Activated CD4-positive, alpha-beta T cell treated with anti-CD3 and anti-CD28 coated beads, Interleukin-2, amount 50 U/mL, for 4 hours (primary cell): ENCODE measurements at places on chromosomes 1 and 21.
A peak's percentile ranks its signal among the peaks of the same experiment; 100 is the strongest.

- DNase-seq = no peak
Measured at GRCh38 chr1:204859861-204860267, 10.8 kb upstream of the NFASC start.

- DNase-seq = no peak
Measured at GRCh38 chr1:162003830-162004215, 19.8 kb downstream of the OLFML2B start.

DNA sequence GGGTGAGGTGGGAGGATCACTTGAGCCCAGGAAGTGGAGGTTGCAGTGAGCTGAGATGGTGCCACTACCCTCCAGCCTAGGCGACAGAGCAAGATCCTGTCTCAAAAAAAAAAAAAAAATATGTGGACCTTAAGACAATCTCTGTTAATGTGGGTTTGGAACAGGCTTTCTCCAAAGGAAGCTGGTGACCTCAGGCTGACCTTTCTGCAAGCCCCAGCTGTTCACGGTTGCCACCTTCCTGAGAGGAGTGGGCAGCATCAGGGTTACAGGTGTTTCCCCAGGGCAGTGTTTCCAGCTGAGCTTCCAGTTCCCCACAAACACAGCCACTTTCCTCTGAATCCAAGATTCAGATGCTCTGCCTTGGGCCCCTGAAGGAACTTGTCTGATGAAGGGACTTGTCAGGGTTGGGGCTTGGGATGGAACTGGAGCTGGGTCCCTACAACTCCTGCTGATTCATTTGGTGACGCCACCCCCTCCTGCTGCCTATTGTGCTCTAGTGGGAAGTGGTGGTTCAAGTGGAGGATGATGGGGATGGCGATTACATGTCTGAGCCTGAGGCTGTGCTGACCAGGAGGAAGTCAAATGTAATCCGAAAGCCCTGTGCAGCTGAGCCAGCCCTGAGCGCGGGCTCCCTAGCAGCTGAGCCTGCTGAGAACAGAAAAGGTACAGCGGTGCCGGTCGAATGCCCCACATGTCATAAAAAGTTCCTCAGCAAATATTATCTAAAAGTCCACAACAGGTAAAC lies 1.9 kb downstream of the ZBTB48 start:
- no peak for DNase-seq

- no peak for DNase-seq
Measured at GRCh38 chr1:210402560-210402959, 73.9 kb downstream of the HHAT start.

DNA sequence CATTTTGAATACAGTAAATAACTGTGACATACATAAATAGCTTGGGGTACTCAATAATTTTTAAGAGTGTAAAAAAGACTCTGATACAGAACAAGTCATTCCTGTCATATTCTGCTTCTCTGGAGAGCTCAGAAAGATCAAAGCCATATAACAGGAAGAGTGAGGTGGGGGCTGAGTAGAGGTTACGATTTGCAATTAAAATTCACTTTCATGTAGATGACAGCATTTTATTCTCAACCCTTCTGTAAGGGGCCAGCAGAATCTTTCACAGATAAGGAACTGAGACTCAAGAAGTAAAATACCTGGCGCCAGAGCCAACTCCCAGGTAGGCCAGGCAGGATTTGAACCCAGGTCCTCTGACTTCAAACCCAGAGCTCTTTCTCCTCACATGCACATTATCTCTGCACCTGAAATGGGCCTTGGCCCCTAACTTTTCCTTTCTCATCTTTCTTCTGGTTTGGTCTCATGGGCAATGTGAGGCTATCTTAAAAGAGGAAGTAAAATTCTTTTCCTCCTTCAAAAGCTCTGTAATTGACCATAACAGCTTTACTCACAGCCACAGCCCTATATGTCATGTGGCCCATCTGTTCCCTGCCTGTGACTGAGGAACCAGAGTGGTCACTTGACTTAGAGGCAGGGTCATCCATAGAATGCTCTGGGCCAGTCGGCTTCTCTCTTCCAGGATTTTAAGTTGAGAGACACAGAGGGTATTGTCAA lies 80.9 kb upstream of the SYT6 start:
- no peak for DNase-seq

DNA sequence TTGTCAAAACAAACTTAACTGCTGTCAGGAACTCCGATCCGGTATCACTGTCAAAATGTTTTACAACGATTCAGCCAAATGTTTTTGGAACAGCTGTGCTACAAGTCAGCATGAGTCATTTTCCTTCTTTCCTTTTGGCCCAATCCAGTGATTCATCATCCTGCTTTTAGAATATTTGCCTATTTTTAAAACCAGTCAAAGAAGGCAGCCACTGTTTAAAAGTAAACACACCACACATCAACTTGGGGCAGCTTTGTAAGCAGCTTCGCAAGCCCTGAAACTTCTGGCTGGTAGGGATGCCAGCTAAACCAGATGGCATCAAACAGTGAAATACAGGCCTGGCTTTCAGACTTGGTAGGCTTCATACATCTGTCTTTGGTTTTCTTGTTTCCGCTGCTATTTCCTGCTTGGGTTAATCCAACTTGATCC lies 14.9 kb downstream of the MAP3K7CL start:
- DNase-seq = no peak

GRCh38 chr1:56525489-56526041 lies 53.8 kb downstream of the PLPP3 start:
- DNase-seq = no peak

- no peak for DNase-seq
Measured at GRCh38 chr1:24506691-24507381, 4.2 kb downstream of the RCAN3 start.

- DNase-seq = no peak
Measured at GRCh38 chr1:97034651-97035050, 313.1 kb downstream of the PTBP2 start.

- no peak for DNase-seq
Measured at GRCh38 chr1:116284819-116285390, 88.1 kb upstream of the ATP1A1 start.

DNA sequence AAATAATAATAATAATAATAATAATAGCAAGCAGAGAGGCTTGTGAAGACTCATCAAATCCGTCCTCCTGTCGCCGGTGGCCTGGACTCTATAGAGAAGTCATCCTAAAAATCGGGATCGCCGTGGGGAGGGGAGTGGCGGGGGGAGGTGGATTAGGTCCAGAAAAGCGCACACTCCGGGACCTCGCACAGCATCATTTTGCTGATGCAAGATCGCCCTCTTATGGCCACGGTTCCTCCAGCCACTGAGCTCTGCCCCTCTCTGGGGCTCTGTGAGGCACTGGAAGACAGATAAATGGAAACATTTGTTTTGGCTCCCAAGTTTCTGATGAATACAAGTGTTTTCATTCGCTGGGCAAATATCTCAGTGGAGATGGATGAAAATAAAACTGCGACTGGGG lies 612.0 kb downstream of the MATN1 start:
- DNase-seq = no peak

DNA sequence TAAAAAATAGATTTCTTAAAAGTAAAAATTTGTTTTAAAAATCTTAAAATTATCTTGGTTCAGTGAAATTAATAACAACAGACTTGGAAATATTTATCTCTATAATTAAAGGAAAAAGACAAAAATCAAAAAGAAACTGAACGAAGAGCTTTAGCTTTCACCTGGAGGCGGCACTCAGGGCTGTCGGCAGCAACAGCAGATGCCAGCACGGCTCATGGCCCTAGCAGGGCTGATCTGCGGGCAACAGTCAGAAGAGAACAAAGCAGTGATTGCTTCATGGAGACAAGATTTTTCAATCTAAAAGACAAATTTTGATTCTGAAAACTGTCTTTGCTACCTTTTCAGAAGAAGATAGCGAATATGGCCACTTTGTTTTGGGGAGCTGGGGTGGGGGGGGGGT lies 22.6 kb downstream of the UBE2G2 start:
- no peak for DNase-seq

- DNase-seq = no peak
Measured at GRCh38 chr1:210739627-210740026, 394.3 kb downstream of the KCNH1 start.

- DNase-seq = no peak
Measured at GRCh38 chr1:26724926-26725325, 29.1 kb downstream of the ARID1A start.

GRCh38 chr1:218305472-218306064 lies 20.5 kb downstream of the RRP15 start:
- DNase-seq = no peak

DNA sequence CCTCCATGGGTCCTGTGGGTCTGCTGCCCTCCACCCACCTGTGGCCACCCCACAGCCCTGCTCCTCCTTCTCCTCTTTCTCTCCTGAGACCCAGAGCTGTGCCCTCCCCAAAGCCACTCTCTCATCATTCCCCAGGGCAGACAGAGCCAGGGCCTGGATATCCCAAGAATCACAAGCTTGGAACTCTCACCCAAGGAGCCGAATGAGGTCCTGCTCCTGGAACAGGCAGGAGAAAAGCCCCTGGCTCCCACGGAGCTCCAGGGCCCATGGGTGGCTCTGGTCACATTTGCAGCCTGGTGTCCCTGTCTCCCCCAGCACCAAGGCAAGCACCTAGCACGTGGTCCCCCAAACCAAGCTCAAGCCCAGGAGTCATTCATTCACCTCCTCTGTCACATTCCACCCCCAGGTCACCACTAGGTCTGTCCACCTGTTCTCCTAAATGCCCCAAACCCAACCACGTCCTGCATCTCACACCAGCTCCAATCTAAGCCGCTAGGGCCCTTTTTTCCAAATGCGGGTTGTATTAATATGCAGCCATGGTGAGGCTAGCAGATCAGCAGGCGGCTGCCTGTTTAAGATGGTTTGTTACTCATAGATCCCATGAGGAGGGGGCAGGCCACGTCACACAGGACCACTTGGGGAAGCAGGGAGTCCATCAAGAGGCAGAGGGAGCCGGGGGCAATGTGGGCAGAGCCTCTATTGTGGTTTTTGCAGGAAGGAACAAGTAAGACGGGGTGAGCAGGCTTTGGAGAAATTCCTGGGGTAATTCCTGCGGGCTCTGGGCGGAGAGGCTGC lies 215.5 kb upstream of the VAMP3 start:
- DNase-seq = no peak

DNA sequence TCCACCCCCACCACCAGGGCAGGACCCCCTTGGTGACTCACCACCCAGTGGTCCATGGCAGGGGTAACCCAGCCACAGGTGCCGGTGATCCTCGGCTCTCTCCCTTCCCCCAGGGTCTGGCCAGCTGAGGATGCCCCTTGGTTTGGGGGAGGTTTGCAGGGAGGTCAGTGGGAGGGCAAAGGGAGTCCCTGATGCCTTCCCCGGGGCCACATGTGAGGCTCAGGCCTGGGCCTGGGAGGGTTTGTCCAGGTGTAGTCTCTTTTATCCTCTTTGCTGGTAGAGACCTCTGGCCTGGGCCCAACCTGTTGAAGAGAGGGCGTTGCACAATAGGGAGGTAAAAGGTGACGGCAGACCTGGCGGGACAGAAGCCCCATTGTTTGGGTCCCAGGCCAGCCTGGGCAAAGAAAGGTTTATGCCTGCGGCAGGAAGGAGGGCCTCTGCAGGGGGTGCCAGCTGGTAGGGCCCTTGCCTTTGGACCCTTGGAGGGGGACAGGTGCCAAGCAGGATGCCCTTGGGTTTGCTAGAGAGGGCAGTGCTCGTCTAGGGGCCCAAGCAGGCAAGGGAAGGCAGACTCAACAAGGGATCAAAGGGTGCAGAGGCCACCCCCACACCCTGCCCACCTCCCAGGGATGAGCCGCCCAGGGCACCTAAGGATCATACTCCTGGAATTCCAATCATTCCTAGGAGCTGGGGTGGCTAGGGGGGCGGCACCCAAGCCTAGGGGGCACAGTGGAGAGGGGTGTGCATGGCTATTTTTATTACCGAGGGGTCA lies 760 bp upstream of the TINAGL1 start:
- no peak for DNase-seq

DNA sequence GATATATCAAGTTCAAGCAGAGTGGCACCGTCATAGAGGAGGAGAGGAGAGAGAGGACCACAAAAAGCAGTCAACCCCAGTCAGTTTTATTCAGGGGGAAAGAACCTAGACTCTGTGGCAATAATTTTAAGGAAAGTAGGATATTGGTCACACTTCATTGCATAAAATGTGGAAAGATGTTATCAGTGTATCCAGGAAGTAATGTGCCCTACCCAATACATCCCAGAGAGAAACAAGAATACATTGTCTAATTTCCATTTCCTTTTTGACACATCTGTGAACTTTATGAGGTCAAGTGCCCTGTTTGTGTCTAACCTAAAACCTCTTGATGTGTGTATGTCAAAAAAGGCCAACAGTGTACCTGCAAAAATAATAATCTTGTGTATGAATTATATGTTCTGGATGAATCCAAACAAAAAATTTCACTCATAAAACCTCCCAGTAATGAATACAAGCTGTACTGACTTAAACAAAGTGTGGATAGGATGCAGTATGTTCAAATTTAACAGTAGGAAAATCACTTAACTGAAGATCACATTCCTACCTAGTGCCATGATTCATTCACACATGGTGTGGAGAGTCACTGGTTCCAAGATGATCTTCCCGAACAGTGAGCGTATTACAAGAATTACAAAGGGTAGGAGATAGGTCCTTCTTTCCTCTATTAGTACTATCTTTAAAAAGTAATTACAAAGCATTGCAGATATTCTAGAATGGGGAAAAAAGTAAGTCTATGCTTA lies 712.1 kb upstream of the CXADR start:
- no peak for DNase-seq

- peak; percentile 15 for DNase-seq
Measured at GRCh38 chr1:236281198-236281653, 532 bp downstream of the ERO1B start.

DNA sequence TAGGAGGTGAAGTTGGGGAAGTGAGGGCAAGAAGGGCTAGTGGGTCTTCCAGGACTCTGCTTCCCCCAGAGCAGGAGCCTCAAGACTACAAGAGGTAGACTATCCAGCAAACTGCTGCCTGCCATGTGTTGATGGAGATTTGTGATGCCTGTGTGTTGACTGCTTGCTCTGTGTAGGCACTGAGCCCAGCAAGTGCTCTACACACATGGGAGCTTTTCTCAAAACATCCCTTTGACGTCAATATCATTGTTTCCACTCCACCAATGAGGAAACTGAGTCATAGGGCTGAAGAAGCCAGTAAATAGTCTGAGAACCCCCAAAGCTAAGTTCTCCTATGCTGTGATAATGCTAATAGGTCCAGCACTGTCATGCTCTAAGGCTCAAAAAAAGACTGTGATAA lies 207.2 kb upstream of the NFIA start:
- DNase-seq = no peak

- DNase-seq = no peak
Measured at GRCh38 chr1:245485996-245486395, 331.2 kb downstream of the KIF26B start.

- no peak for DNase-seq
Measured at GRCh38 chr1:191608367-191608766, 549.9 kb upstream of the RGS18 start.

- no peak for DNase-seq
Measured at GRCh38 chr1:228158151-228159007, 7.2 kb upstream of the IBA57 start.

DNA sequence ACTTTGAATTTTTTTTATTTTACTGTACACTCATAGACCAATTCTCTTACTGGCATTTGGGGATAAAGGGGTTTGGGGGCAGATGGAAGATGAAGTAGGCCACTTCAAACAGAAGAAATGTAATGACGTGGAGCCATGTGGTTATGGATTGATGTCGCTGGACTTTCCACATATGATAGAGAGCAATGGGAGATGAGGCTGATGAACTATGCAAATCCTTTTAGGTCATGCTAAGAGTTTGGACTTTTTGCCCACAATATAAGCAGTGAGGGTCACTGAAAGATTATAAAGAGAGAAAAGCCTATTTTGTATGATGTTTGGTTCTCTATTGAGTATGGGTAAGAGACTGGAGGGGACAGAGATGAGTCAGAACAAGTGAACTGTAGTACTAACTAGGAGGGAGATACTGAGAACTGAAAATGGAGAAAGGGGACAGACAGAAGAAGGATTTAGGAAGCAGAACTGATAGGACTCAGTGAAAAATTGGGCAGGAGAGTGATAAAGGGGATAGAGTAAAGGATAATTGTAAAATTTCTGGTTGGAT lies 9.2 kb downstream of the C1orf21 start:
- DNase-seq = no peak
